Uterine smooth muscle cell (primary cell): ENCODE measurements at places on chromosomes 1 and 21. TPM values are rescaled to one million over a fixed set of nuclear protein-coding genes. Genes with fewer than 3 reads are reported as not detected.

Gene ALX3
- total RNA-seq: not detected in 2 replicates

Gene OPTC
- total RNA-seq: not detected in 2 replicates

Gene TNFRSF8
- 0.37 and 0.89 TPM in 2 replicates for total RNA-seq

Gene BACE2
- 25.2 and 41.2 TPM in 2 replicates for total RNA-seq

Gene TLR5
- total RNA-seq: under 0.01 TPM in 1 of 2 replicates, not detected in the other

Gene SPRR2F
- total RNA-seq: not detected in 2 replicates

Gene SPRR4
- total RNA-seq: not detected in 2 replicates

Gene NTNG1
- 19.0 and 30.4 TPM in 2 replicates for total RNA-seq
